ENCODE measurements at places on chromosomes 12 and 14.

GRCh38 chr12:114275086-114275485 is 130.9 kb downstream of the TBX5 start:
- DNase-seq = no peak

GRCh38 chr14:73785834-73786635 is 65.6 kb upstream of the PTGR2 start:
- peak; percentile 87 for DNase-seq

DNA sequence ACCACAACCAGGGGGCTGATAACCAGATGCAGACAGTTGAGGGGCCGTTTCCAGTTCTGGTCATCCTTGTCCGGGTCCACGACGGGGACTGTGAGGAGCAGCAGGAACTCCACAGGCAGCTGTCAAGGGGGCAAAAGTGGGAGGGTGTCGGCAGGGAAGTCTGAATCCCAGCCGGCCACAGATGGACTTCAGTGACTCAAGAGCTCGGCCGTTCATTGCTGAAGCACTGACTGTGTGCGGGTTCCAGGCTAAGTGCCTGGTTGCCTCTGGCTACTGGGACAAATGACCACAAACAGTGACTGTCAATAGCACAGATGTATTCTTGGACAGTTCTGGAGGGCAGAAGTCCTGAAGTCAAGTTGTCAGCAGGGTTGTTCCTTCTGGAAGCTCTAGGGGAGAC is 19.6 kb downstream of the SLC8B1 start:
- no peak for DNase-seq

- no peak for DNase-seq
Observed at GRCh38 chr12:18261273-18261672, at the start of gene PIK3C2G. TSS of gene PIK3C2G (plus strand) at chr12:18261518. CDS start at chr12:18282082, 20,564 bp downstream.

- no peak for DNase-seq
Observed at GRCh38 chr12:85441741-85442140, 161.7 kb downstream of the ALX1 start.

- DNase-seq = peak; percentile 82
Observed at GRCh38 chr14:81169711-81170103, 51.1 kb downstream of the GTF2A1 start.

DNA sequence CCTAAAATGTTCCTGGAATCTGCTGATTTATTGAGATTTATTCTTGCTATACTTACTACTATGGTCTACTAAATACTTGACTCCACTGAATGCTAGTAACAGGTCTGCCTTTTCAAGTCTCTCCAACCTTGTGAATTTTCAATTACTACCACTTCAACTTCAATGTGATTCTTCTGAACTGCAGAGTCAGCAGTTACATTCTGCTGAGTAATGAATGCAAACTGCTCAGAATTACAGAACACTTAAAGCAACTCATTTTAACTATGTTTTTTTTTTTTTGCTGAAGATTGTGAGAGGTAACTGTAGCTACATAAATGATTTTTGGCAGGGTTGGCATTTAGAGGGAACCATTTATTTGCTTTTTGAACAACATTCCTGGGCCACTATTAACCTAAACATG is 41.8 kb downstream of the ARF6 start:
- no peak for DNase-seq

DNA sequence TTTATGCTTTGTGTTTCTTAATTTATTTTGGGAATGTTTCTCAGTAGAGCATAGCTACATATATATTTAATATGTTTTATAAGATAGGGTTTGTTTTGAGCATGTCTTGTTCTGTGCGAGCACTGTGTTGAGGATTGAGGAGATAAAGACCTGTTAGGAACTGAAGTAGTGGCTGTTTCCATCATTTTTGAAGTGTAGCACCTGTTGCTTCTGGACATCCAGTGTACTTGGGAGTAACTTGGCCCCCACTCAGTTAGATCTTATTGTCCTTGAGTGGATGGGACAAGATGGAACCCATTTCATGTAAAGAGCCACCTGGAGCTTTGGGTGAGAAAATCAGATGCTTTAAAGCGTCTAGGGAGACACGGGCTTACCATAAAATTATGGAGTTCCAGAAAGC is 8.7 kb downstream of the PPP2R5C start:
- DNase-seq = no peak

- no peak for DNase-seq
Observed at GRCh38 chr12:130977046-130977742, 23.5 kb downstream of the ADGRD1 start.

- no peak for DNase-seq
Observed at GRCh38 chr12:132514216-132514820, 24.4 kb downstream of the FBRSL1 start.

GRCh38 chr14:68658943-68659931 is 133.6 kb downstream of the ZFP36L1 start:
- DNase-seq = no peak

DNA sequence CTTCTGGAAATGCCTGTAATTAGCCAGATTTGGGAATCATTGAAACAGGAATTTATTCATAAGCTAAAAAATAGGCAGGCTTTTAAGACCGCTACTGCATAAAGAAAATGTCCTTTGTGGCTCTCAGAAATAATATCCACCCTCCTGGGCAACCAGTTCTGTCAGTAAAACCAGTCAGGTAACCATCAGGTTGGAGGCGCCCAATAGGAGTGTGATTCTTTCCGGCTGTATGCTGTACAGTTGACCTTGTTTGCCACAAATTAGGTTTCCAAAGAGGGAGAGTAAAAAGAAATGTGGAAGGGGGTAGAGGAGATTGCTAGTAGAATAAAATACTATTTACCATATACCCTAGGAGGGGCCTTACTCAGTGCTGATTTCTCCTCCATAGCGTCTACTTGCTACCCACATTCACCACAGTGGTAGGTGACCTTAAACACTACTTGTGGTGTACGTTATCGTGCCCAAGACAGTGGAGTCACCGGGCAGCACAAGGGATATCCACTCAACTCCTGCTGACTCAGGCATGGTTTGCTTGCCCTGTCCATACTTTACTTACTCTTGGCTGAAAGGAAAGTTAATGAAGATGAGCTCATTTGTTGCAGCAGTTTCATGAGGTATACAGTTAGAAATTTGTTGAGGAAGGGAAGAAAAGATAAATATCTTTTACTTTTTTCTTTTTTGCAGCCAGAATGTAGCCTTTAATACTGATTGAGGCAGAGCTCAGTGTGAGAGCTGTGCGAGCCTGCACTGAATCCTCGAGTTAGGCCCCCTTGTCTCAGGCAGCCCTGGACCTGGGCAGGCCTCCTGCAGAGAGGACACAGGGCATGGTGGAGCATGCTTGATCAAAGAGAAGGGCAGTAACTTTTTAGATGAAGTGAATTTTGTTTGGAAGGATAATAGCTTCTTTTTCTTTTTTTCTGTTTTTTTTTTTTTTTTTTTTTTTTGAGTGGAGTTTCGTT is 76.7 kb downstream of the DIP2B start:
- no peak for DNase-seq

DNA sequence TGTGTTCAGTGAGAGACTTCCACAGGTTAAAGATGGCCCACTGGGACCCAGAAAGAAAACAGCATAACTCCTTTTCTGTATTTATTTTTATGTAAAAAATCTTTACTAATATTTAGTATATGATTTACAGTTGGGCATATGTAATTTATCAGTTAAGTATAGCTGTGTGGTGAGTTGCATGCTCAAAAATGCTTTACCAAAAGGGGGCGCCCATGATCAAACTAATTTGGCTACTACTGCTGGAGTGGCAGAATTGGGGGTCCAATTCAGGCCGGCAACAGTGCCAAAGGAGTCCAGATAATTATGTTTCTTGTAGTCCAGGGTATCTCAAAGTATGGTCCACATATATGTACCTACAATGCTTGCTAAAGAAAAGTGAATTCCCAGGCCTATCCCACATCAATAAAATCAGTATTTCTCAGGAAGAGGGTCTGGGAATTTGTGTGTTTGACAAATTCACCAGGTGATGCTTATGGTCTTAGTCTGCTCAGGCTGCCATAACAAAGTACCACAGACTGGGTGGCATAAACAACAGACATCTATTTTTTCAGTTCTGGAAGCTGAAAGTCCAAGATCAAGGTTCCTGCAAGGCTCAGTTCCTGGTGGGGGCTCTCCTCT is 152.0 kb downstream of the KTN1 start:
- no peak for DNase-seq

All from Ammon's horn (tissue), 1 donor.